ENCODE measurements at places on chromosomes 13 and 19.
A peak's percentile ranks its signal among the peaks of the same experiment; 100 is the strongest.

DNA sequence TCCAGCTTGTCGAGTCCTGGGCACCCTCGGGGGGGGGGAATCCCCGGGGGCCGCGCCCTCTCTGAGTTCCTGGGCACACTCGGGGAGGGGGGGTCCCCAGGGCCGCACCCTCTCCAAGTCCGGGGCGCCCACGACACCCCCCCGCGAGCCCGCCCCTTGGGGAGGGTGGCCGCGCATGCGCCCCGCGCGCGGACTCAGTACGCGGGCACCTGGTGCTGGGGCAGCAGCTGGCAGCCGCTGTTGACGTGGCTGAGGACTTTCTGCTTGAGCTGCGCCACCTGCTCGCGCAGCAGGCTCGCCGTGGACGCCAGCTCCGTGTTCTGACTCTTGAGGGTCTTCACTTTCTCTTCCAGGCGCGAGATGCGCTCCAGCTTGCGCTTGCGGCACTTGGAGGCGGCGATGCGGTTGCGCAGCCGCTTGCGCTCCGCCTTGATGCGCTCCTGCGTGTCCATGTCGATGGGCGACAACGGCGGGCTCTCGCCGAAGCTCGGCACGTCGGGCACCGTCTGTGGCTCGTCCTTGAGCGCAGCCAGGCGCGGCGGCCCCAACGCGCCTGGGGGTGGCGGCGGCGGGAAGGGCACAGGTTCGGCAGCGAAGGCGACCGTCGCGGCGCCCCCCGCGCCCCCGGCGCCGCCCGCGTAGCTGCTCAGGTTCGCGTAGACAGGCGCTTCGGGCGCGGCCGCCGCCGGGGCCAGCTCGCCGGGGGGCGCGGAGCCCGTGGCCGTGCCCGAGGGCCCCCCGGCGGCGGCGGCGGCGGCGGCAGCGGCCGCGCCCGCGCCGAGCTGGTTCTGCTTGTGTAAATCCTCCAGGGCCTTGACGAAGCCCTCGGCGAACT is 958 bp downstream of the JUND start:
- DNase-seq: peak; percentile 87

GRCh38 chr13:37956536-37956935 is 87.0 kb upstream of the TRPC4 start:
- DNase-seq: no peak

DNA sequence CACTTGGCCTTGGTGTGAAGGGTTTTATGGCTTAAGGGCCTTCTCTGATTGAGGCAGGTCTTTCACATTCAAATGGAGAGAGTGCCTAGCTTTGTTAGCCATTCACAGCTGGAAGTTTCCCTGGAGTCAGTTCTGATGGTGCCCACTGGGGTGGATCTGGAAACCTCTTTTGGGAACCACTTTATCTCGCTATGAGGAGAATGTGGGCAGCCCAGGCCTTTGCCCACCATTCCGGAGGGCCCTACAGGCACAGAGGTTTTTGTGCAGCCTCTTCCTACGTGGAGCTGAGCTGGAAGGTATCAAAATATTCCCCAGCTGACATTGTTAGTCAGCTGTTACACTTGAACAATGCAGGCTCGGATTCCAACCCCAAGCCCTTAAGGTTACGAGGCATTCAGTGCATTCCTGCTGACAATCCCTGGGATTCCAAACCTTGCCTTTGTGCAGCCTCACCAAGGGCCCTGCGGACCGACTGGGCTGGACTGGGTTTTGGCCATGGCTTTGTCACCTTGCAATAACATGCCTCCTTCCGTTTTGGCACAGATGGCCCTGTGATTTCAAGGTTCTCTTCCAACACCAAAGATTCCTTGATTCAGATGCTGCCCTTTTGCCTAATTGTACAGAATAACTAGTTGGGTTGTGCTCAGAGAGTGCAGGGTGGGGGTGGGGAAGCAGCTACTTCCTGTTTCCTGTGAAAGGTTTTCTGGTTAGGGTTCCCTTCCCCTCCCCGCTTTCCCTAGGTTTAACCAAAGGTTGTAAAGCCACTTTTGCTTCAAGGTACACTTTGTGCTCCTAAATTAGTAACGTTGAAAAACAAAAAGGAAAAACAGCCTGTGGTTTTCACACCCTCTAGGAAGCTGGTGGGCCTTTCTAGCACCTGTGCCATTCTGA is 27.0 kb downstream of the SAE1 start:
- DNase-seq: no peak

DNA sequence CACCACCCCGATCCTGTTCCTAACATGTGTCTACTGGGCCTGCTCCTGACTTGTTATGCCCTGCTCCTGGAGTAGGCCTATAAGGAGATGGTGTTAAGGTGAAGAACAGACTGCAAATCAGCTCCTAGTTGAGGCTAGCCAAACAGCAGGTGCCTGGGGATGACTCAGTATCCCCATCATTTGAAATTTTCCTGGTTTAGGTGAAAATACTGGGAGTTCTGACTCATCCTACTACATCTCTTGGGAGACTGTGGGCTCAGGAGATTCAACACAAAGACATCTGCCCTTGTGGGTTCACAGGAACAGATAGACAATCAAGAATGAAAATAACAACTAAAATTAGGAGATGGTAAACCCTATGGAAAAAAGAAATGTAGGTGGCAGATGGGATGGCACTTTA is 41.2 kb downstream of the BRD4 start:
- DNase-seq: no peak

- DNase-seq: no peak
Observed at GRCh38 chr13:32639502-32640105, 53.4 kb downstream of the PDS5B start.

GRCh38 chr19:35790981-35791813 is 15.8 kb downstream of the ARHGAP33 start:
- DNase-seq: no peak

GRCh38 chr13:84571264-84571663 is 689.0 kb upstream of the SLITRK1 start:
- no peak for DNase-seq

DNA sequence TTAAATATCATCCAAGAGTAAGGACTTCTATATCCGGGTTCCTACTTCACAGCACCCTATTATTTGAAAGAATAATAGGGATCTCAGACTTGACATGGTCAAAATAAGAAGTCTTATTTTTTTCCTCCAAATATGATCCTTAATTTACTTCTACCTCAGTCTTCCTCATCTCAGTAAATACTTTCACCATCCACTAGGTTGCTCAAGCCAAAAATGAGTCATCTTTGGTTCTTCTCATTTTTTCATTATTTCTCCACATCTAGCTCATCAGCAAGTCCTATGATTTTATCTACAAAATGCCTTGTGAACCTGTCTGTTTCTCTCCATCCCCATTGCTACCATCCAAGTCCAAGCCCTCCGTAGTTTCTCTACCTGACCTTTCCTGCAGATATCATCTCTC is 121.9 kb upstream of the GJB6 start:
- no peak for DNase-seq

GRCh38 chr13:48600374-48601364 is 53.1 kb upstream of the CYSLTR2 start:
- peak; percentile 49 for DNase-seq

DNA sequence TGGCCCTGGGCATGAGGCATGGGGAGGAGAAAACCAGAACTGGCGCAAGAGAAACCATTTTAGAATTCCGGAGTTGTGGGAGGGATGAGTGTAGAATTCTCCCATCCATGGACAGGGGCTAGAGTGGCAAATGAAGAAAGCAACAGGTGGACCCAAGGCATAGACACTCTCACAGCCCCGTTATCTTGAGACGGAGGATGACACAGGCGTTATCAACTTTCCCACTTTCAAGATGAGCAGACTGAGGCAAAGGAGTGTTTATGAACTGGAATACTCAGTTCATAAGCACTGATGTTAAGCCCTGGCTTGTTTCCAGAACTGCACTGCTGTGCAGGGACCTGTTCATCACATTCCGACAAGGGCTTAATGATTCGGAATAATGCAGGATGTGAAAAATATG is 1.1 kb upstream of the GTF3A start:
- no peak for DNase-seq

DNA sequence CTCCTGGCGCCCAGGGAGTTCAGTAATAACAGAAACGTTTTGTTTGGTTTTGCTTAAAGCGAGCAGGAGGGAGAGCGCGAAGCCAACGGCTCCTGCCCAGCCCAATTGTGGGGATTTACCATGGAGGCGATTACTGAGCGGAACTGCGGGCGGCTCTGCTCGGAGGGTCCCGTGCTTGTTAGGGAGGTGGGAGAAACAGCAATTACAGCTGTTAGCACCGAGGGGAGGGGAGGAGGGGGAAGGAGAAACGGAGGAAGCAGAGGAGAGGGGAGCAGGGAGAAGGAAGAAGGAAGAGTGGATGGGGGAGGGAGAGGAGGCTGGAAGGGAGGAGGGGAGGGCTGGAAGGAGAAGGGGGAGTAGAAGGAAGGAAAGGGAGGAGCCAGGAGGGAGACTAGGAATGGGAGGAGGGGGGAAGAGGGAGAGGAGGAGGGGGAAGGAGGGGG is 7.7 kb upstream of the ONECUT3 start:
- DNase-seq: no peak

DNA sequence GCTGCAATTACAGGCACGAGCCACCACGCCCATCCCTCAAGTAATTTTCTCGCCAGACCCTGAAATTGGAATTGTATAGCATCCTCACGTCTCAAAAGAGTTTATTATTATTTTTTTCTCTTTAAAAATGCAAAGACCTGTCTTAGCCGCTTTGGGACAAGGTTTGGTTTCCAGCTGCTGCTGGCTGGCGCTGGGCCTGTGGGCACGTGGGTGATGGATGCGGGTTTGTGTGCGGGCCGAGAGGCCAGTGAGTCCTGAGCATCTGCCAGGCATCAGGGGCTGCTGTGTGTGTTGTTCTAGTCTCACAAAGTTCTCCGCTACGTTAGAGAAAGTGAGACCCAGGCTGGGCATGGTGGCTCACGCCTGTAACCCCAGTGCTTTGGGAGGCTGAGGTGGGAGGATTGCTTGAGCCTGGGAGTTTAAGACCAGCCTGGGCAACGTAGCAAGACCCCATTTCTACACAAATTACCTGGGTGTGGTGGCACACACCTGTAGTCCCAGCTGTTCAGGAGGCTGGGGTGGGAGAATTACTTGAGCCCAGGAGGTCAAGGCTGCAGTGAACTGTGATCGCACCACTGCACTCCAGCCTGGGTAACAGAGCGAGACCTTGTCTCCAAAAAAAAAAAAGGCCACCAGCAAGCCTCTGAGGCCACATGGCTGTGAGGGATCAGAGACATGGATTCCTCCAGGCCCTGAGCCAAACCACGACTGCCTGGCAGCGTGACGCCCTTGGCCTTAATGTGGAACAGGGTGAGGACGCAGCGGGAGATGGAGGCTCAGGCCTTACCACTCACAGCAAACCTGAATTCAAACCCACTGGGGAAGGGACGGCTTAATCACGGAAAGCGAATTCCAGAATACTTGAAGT is 4.7 kb upstream of the TMPRSS9 start:
- DNase-seq: no peak

DNA sequence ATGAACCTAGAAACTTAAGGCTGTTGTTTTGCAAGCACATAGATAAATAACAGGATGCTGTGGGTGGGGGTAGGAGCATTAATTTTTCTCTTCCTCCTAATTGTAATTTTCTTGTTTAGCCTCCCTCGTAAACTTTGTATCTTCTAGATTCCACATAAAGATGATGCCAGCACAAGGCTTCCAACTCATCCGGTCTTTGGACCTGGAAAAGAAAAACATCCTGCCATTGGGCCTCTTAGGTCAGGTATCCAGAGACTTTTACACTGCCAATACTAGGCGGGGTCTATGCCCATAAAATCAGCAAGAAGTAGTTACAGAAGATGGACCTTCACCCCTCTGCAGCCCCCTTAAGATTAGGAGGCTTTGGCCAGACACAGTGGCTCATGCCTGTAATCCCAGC is 35.4 kb upstream of the KPNA3 start:
- DNase-seq: no peak

- DNase-seq: no peak
Observed at GRCh38 chr13:31967155-31967554, 64.4 kb upstream of the FRY start.

GRCh38 chr19:6217752-6218334 is 61.9 kb downstream of the MLLT1 start:
- DNase-seq: no peak

DNA sequence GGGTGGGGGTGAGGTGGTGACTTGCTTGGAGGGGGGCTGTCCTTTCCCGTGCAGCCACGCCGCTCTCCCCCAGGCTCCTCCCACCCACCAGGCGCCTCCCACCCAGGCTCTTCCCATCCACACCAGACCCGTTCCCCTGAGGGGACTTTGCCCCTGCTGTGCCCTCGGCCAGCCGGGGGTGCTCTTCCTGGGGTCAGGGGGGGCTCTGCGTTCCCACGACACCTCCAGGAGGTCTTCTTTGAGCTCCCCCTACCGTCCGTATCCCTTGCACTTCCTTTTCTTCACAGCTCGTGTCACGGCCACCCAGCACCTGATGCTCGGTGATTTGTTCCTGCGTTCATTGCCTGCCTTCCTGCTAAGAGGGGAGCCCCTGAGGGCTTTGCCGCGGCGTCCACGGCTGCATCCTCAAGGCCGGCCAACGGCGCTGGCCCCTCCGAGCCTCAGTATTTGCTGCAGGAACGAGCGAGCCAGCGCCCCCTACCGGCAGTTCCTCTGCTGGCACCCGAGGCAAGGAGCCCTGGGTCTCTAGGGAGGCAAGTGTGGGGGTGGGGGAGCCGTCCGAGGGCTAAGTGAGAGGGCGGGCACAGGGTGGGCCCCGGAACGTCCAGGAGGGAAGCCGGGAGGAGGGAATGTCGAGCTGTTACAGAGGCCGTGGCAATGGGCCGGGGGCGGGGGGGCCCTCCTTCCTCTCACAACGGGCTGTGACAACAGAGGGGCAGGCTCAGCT is 11.8 kb downstream of the LRRC4B start:
- DNase-seq: peak; percentile 88

Data from right forelimb (tissue), 1 donor.